ENCODE measurements at places on chromosomes 6 and 20. TPM values are rescaled to one million over a fixed set of nuclear protein-coding genes. Genes with fewer than 3 reads are reported as not detected.

The BTNL2 gene
- total RNA-seq, result not detected

The C6orf118 gene
- 5.3 TPM for total RNA-seq

The DNAH8 gene
- under 0.01 TPM for total RNA-seq

The CYP39A1 gene
- total RNA-seq, result 2.9 TPM

The CLPSL2 gene
- total RNA-seq, result not detected

The PSORS1C1 gene
- not detected for total RNA-seq

The PI16 gene
- under 0.01 TPM for total RNA-seq

The PDE7B gene
- 16.3 TPM for total RNA-seq

The NEDD9 gene
- 39.1 TPM for total RNA-seq

The BNIP5 gene
- total RNA-seq, result under 0.01 TPM

The CCN5 gene
- not detected for total RNA-seq

The IP6K3 gene
- total RNA-seq, result not detected

Measured in frontal cortex (tissue), 4 donors.